ENCODE measurements at places on chromosomes 7 and 10.

DNA sequence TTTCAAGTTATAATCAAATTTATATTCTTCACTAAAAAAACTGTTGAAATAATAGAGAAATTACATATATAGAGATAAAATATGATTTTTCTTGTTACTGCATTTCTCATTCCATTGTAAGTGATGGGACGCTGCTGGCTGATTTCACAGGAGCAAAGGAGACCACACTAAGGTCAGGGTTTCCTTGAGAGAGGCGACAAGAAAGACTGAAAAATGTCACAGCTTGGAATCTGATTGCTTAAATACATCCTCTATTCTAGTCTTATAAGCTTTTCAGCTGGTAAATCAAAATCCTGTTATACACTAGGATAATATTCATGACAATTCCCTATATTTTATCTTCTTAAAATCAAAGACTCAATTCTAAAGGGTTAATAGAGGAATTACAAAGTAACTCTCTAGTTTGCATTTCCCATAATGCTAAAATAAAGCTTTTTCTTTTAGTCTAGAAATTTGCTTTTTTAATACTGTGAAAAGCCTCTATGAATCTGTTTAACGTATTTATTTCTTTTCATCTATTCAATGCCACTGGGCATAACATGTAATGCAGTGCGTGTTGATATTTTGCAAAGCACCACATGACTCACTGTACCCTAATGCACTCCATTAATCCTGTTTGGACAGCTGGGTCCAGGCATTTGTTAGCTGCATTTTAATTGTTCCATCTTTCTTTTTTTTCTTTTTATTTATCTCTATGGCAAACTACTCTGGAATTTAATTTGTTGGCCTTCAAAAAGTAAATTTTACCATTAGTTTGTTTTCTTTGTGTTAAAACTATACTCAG, 81.7 kb downstream of the RNF32 start:
- DNase-seq: no peak

- no peak for DNase-seq
These were observed 251.6 kb upstream of the MEOX2 start for GRCh38 chr7:15938115-15938514.

DNA sequence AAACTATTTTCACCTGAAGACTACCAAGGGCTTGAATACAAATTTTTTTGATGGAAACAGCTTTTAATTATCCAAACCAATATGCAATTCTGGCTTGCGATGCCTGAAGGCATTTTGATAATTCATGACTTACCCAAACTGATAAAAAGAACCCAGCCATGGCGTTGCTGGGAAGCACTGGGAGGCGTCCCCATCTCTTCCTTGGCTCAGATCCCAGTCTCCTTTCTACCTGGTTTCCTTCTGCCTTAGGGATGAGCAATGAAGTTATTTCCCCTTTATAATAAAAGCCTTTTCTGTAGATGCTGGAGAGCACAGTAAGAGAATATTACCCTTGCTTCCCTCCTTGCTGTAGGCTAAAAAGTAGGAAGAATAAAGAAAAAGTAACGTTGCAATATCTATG, 129.1 kb upstream of the ANK3 start:
- DNase-seq: no peak

DNA sequence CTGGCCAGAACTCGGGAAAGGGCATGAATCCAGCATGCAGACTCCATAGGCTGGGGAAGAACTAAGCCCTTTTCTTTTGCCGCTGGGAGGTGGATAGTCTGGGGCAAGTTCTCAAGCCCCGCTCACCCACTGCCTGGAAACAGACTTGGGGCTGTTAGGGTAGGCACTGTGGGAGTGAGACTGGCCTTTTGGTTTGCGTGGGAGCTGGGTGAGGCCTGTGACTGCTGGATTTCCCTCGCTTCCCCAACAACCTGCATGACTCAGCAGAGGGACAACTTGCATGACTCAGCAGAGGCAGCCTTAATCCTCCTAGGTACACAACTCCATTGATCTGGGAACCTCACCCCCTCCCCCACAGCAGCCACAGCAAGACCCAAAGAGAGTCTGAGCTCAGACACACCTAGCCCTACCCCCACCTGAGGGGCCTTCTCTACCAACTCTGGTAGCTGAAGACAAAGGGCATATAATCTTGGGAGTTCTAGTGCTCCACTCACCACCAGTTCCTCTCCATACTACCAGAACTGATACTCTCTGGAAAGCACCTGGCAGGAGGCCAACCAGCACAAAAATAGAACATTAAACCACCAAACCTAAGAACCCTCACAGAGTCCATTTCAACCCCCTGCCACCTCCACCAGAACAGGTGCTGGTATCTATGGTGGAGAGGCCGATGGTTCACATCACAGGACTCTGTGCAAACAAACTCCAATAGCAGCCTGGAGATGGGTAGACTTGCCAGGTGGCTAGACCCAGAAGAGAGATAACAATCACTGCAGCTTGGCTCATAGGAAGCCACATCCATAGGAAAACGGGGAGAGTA, 81.4 kb upstream of the LAMB4 start:
- peak; percentile 86 for DNase-seq

GRCh38 chr7:137820677-137821420, 25.9 kb downstream of the DGKI start:
- DNase-seq: no peak

DNA sequence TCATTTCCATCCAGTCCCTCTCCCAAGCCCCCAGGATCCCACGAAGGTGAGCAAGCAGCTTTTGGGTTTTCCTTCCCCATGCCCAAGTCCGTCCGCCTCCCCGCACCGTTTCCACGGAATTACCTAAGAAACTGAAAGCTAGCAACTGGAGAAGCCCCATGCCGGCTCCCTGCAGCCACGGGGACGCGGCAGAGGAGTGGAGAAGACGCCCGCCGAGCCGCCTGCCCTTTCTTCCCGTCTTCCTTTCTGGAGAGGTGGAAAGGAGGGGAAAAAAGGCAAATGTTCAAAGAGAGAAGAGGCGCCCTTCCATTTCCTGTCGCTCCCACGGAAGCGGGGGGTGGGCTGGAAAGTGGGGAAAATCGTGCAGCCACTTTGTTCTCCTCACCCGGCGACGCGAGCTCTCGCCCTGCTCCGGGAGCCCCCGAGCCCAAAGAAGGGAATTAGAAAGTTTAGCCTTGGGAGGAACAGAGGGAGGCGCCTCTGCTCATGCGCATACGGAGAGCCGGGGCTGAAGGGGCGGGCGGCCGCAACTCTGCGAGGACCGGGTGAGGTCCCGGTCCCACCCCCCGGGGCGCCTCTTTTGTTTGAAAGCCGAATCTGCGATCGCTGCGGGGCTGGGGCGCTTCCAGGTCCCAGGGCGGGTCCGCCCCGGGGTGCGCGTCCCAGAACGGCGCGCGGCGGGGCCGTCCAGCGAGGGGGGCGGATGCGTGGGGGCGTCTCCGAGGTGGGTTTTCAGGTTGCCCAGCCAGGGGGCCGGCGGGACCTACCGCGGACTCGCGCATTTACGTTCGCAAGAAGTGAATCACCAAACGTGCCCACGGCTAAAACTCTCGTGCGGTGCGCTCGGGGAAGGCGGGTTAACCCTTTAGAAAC, at the start of gene LAMB1:
Gene LAMB1, minus strand, starts transcription at position 436 of the 873 bp plus-strand sequence. Its CDS starts 276 bp downstream, at position 160.
- DNase-seq: no peak

DNA sequence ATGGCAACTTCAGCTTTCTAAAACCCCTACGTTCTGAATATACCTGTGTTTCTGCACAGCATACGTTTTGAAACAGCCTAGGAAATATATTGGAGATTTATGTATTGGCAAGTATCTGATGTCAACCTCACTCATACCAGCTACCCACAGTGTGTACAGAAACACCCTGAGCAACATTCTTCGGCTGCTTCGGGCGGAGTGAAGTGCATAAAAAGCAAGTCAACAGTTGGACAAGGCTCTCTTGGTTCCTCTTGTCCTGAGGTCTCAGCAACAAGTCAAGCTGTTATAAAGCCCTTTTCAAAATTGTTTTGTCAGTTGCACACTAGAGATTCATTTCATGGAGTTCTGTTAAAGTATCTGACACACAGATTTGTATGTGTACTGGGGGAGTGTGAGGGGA, 40.0 kb upstream of the PAPSS2 start:
- no peak for DNase-seq

DNA sequence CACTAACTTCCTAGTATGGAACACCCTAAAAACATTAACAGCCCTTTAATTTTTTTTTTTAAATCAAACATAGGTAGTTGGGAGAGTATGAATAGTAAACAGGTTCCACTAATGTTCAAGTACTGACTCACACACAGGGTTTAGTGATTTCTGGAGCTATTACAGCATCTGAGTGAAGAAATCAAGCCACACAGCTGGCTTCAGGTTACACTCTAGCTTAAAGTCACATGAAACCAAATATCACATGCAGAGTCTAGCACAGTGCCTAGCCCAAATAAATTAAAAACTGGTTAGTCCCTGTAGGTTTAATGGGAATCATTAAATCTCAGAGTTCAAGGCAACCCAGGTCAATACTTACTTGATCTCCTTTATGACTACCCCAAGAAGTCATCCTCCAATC, 11.6 kb downstream of the PANK1 start:
- no peak for DNase-seq

GRCh38 chr7:85135977-85136376, 50.9 kb downstream of the SEMA3D start:
- DNase-seq: no peak

DNA sequence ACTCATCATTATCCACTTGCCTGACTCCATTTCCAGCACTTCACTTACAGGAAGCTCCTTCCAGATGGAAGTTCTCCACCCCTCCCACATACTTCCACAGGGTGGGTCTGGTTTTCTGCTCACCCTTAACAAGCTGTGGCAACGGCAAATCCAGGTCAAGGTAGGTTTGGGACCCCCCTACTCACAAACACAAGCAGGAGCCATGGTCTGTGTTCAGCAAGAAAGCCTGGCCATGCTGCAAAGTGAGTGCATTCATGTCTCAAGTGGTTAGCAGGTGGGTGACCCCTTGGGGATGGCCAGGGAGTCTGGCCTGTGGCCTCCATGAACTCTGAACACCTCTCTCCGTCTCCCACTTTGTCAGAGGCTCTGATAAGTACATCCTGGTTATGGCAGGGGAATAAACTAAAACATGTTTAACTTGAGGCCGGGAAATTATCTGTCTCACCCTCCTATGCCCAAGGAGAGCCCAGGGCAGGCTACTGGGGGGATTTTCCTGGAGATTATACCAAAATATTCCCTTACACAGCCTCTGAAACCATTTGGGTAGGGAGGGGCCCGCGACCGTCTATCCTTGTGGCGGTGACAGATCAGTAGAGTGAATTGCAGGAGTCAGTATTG, 844 bp downstream of the XPNPEP1 start:
- DNase-seq: no peak

GRCh38 chr7:115618676-115619075, 411.9 kb downstream of the TFEC start:
- no peak for DNase-seq

DNA sequence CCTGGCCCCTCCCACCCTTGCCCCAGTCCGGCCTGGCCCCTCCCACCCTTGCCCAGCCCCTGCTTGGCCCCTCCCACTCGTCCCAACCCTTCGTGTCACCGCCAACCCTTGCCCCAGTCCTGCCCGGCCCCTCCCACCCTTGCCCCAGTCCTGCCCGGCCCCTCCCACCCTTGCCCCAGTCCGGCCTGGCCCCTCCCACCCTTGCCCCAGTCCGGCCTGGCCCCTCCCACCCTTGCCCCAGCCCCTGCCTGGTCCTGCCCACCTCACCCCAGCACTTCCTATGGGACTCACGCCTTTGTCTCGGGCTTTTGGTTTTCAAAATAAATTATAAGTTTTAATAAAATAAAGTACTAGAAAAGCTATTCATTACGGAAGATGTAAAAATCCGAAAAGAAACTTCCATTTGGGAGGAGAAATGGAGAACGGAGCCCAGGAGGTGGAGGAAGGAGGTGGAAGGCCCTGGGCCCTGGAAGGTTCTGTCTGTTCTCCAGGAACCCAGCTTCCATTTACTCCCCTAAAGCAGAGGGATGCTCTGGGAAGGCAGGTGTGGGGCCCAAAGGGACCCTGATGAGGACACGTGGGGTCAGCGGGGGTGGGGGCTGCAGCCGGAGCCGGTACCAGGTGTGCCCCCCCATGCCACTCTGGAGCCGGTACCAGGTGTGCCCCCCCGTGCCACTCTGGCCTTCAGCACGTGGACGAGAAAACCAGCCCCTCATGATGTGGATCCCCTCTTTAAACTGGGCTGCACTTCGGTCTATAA, 52.2 kb downstream of the PWWP2B start:
- no peak for DNase-seq

- DNase-seq: no peak
These were observed 200.8 kb upstream of the CSTF2T start for GRCh38 chr10:51900180-51900579.

DNA sequence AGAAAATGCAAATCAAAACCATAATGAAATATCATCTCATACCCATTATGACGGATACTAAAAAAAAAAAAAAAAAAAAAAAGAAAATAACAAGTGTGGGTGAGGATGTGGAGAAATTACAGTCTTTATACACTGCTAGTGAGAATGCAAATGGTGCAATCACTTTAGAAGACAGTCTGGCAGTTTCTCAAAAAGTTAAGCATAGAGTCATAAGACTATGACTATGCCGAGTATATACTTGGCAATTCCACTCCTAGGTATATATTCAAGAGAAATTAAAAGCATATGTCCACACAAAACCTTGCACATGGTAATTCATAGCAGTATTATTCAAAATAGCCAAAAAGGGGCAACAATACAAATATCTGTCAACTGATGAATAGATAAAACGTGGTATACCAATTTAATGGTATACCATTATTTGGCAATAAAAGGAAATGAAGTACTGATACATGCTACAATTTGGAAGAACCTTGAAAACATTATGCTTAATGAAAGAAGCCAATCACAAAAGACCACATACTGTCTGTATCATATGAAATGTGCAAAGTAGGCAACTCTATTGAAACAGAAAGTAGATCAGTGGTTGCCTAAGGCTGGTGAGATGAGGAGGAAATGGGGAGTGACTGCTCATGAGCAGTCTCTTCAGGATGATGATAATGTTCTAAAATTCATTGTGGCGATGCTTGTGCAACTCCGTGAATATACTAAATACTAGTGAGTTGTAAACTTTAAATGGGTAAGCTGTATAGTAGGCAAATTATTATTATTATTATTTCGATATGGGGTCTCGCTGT, 90.1 kb upstream of the NANOS1 start:
- no peak for DNase-seq

GRCh38 chr7:101645951-101646350, 16.9 kb upstream of the MYL10 start:
- DNase-seq: no peak

DNA sequence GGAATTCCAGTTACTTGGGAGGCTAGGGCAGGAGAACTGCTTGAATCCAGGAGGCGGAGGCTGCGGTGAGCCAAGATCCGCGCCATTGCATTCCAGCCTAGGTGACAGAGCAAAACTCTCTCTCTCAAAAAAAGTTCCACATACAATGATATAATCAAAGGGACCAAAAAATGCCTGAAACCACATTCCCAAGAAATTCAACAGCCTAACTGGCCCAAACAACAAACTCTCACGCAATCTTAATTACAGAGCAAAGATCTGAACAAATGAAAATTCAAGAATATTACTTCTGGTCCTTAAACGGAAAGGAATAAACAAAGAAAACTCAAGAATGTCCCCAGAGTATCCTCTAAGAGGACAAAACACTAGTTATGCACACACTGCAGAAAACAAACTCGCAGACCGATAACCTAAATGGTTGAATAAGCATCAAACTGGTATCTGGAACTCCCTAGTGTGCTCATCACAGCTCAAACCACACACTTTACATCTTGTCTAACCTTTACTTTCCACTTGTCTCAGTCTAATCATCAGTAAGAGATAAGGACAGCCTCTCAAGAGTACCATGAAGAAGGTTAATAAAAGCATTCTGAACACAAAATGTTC, 3.7 kb downstream of the OGA start:
- no peak for DNase-seq

GRCh38 chr7:84017651-84018050, 176.9 kb downstream of the SEMA3A start:
- DNase-seq: no peak

- no peak for DNase-seq
These were observed 749.5 kb downstream of the GATA3 start for GRCh38 chr10:8803992-8804391.
